Pulmonary artery endothelial cell (primary cell): ENCODE measurements at places on chromosomes 3 and 15. TPM values are rescaled to one million over a fixed set of nuclear protein-coding genes. Genes with fewer than 3 reads are reported as not detected.
A peak's percentile ranks its signal among the peaks of the same experiment; 100 is the strongest.

DNA sequence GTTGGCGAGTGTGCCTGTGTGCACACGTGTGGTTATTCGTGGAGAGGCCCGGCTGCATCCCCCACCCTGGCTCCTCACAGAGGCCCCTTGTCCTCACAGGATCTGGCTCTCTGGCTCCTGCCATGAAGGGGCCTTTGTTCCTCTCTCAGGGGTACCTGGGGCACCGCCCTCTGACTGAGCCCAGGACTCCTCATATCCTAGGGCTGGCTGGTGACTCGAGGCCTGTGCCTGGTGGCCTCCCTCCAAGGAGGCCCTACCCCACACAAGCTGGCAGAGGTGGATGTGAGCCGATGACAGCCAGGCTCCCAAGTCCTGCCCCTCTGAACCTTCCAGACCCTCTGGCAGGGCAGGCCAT lies 10.0 kb downstream of the PRKCD start:
- DNase-seq = no peak

DNA sequence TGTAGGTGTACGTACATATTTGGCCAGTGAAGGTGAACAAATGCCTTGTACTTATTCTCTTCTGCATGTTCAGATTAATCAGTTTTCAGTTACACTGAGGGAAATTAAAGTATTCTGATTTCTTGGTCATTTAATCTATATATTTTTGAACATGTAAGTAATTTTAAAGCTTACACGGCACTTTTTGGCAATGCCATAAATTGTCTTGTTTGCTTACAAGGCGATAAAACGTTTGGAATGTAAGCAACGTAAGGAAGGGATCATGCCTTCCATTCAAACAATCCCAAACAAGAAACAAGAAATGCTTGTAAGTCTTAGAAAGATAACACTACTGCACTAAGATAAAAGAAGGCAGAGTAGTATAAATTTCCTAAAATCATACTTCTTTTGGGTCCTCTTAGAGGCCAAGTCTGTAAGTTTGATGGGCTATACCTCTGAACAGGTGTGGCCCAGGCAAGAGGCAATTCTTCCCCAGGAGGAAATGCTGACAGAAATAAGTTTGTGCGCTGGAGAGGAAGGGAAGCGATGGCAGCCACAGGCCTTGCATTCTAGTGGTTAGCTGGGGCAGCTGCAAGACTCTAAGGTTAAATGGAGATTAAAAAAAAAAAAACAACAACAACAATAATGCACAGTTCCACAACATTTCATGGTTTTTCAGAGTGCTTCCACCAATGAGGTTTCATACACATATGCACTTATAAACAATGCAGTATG lies 73.8 kb downstream of the GOLIM4 start:
- no peak for DNase-seq

GRCh38 chr15:44029940-44030568 lies 165.0 kb downstream of the FRMD5 start:
- DNase-seq = peak; percentile 48

Gene PTH1R
- 0.35 and 0.40 TPM in 2 replicates for total RNA-seq

- DNase-seq = peak; percentile 11
These were observed 17.2 kb upstream of the TIMP4 start for GRCh38 chr3:12175844-12176453.

- no peak for DNase-seq
These were observed 1417.0 kb upstream of the ALCAM start for GRCh38 chr3:103949693-103950092.

Gene KCNH8
- under 0.01 TPM in 1 of 2 replicates, not detected in the other for total RNA-seq

DNA sequence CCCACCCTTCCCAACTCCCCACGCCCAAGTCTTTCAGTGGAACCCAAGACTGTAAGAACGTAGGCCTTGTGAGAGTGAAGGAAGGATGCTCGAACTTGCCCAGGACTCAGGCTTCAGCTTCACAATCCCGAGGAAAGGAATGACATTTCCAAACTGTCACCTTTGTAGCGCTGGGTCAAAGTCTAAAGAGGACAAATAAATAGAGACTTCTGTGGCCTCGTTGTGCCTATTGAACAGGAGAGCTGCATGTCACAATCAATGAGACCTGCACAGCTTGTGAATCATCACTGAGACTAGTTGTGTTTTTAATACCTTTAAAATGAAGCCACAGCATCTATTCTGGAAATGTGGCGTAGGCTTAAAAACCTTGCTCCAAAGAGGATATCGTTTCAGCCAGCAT lies 222.8 kb upstream of the ST8SIA2 start:
- no peak for DNase-seq

DNA sequence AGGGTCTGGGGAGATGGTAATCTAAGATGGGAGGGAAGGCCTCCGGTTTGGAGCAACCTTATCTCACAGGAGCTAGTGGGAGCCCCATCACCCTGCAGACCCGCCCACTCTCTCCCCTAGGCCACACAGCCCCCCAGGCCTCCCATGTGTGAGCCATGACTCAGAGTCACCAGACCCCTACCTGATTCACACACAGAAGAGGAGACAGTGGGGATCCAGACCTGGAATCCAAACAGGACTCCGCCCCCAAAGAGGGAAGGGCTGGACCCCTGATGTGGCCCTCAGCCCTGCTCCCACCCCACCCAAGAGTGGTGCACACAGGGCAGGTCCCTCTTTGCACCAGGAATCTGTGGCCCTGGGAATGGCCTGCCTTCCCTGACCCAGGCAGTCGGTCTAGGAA lies 97.4 kb downstream of the ADCY5 start:
- no peak for DNase-seq

DNA sequence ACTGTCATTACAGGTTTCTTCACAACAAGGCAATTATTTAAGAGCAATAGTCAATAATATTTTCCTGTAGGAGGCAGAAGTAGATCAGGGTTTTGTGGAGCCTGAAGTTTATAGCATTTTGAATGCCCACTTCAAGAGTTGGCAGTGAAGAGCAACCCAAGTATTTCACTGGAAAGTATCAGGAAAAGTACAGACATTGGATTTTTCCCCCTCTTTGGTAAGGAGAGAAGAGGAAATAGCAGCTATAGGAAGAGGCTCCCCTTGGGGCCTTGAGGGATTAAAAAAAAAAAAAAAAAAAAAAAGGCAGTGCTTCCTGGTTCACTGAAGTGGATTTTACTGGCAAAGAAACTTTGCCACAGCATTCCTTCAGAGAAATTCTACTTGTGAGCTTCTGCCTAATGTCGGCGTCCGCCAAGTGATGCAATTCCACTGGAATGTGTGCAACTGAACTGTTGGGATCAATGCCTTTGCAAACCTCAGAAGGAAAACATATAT lies 5.7 kb upstream of the CNTN6 start:
- DNase-seq = no peak

DNA sequence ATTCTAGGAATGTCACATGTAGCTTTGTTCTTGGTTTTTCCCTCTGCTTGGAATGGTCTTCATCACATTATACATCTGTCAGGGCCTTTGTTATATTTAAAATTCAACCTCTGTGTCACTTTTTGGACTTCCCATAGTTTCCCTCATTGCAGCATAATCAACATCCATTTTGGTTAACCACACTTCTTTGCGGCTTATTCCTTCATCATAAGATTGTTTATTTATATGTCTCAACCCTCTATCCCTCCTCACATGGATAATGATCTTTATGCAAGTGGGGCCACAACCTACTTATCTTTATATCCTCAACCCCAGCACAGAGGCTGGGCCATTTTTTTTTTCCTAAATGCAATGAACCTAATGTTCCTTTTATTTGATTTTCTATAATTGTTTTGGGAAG lies 260.0 kb upstream of the THBS1 start:
- DNase-seq = no peak

GRCh38 chr3:169636928-169637327 lies 26.6 kb downstream of the MECOM start:
- DNase-seq = no peak

- no peak for DNase-seq
These were observed 27.6 kb downstream of the CHST14 start for GRCh38 chr15:40498418-40498817.

- peak; percentile 43 for DNase-seq
These were observed 40.4 kb downstream of the WHAMM start for GRCh38 chr15:82849556-82850512.

GRCh38 chr3:23808525-23808924 lies 2.8 kb downstream of the UBE2E1 start:
- DNase-seq = no peak

- DNase-seq = peak; percentile 61
These were observed at the start of gene PLXND1 for GRCh38 chr3:129606636-129607390. PLXND1 (minus strand) TSS chr3:129606676; CDS start chr3:129606639, 37 bp downstream.

DNA sequence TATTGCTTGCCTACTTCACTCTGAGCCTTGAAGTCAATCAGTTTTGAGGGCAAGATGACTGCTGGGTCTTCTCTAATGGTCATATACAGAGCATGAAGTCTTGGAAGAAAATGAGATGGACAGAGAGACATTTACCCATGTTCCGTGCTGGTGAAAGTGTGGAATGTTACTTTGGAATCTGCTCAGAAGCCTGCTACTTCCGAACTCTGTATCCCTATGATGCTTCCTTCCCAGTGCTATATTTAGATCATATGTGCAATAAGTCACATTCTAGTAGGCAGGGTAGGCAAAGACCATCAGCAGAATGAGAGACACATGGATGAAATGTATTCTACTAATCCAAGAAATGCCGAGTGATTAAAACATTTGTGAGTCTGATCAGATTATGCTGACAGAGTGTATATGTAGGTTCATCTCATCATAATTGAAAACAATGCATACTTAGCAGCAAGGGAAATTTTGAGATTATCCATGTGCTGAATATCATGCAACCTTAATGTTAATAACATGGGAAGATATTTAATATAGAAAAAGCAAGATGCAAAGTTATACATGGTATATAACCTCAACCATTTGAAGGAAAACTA lies 60.5 kb downstream of the RAB7A start:
- DNase-seq = no peak

DNA sequence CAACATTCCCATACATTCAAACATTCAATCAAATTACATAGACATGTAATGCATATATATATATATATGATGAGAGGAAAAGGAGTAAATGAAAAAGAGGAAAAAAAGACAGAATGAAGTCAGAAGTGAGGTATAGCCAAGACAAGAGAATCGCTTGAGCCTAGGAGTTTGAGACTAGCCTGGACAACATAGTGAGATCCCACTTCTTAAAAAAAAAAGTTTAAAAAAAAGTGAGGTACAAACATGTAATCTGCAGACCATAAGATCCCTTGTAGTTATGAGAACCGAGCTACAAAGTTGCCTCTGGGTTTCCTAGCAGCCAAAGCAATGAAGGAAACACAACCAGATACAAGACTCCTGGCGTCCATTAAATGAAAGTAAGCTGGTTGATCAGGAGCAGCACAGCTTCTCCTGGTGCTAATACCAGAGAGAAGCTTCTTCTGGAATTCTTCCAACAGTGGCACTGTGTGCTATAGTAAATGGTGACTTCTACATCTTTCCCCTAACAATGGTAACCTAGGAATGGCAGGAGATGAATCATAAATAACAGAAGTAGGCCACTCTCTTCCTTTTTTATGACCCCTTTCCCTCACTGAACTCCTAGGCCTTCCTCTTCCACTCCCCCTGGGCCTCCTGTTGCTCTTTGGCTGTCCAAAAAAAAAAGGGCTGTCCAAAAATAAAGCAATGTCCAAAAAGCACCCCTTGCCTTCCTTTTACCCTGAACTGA lies 3.5 kb downstream of the KCNMB3 start:
- DNase-seq = peak; percentile 10

Gene SLC28A2
- total RNA-seq = not detected in 2 replicates

DNA sequence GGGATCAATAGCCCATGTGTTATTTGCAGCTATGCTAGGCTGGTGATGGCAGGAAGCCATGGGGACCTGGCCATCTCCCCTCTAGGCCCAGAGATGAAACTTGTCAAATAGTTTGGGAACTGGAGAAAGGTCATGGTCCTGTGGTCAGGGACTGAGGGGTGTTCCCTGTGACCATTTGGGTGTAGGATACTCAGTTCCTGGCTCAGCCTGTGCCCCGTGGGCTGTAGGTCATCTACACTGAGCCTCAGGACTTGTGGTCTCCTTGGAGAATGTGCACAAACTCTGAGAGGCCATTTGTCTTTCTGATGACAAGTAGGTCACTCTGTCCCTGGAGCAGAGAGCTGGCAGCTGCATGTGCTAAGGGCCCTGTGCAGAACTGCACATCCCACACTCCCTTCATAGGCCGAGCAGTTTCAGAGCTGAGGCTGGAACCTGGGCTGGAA lies 17.5 kb downstream of the GASK1A start:
- no peak for DNase-seq

Gene PRR20G
- not detected in 2 replicates for total RNA-seq

- DNase-seq = no peak
These were observed 5.3 kb downstream of the SEMA3G start for GRCh38 chr3:52439426-52440248.
